Suprapubic skin (tissue), 4 donors: ENCODE measurements at places on chromosomes 13 and 19.
A peak's percentile ranks its signal among the peaks of the same experiment; 100 is the strongest.

GRCh38 chr19:38655148-38655824, 7.8 kb downstream of the ACTN4 start:
- no peaks in the 10 kb centered on the region for H3K36me3 ChIP-seq
- H3K4me3 ChIP-seq = no peak overlapping the region
- peaks cover 98% of the 10 kb centered on the region for H3K4me1 ChIP-seq
- DNase-seq = no peak

DNA sequence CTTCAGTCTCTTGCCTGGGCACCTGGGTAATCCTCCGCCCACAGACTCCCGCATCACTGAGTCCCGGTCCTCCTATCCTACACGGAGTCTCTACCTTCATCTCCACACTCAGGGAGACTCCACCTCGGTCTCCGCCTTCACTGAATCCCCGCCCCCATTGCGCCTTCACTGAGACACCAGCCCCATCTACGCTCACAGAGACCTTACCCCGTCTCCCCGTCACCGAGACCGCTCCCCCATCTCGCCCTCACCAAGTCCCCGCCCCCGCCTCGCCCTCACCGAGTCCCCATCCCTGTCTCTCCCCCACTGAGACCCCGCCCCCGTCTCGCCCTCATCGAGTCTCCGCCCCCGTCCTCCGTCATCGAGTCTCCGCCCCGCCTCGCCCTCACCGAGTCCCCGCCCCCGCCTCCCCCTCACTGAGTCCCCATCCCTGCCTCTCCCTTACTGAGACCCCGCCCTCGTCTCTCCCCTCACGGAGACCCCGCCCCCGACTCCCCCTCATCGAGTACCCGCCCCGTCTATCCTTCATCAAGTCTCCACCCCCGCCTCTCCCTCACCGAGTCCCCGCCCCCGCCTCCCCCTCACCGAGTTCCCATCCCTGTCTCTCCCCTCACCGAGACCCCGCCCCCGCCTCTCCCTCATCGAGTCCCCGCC, 23.1 kb upstream of the ZNF846 start:
- no peaks in the 10 kb centered on the region for H3K36me3 ChIP-seq
- peak; percentile 99 for DNase-seq
- peak overlapping the region; percentile 65 for H3K4me3 ChIP-seq
- no peaks in the 10 kb centered on the region for H3K27me3 ChIP-seq

DNA sequence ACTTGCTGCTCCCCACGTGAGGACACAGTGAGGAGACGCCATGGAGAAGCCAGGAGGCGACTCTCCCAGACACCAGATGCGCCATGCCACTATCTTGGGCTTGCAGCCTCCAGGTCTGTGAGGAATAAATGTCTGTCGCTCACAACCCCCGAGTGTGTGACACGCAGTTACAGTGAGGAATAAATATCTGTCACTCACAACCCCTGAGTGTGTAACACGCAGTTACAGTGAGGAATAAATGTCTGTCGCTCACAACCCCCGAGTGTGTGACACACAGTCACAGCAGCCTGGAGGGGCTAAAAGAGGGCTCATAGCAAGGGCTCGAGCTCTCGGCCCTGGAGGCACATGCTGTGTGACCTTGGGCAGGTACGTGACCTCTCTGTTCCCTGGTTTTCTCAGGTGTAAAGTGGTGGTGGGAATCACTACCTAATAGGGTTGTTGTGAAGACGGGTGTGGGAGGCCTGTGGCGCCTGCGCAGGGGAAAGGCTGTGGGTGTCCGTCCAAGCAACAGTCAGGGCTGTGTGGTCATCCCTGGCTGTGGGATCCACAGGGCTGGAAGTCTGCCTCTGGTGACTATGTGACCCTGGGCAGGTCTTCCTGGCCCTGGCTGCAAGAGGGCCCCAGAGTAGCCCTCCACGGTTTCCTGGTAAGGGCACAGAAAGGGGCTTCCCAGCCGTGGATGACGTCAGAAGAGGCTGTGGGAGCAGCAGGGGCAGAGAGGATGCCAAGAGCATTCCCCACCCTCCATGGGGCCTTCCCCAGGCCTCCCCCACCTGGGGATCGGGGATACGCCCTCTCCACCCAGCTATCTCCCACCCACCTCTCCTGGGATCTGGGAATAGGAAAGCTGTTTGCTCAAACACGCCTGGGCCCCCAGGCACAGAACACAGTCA, 77.7 kb downstream of the C1QTNF9 start:
- no peak for DNase-seq
- no peak overlapping the region for H3K4me3 ChIP-seq
- no peak overlapping the region for H3K27ac ChIP-seq

DNA sequence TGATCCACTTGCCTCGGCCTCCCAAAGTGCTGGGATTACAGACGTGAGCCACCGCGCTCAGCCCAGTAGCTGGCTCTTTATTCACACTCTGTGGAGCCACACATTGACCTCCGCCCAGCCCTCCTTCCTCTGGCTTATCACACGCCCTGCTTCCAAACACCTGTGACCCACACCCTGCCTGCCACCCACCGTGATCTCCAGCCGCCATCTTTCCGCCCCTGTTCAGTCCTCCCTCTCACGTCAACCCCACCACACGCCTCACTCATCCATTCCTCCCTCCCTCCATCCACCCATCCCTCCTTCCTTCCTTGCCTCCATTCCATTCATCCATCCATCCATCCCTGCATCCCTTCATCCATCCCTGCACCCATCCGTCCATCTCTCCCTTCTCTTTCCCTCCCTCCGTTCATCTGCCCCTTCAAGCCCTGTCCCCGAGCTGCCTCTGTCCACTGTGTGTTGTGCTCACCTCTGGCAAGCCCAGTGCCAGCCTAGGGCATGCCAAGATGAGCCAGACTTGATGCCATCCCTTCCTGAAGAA, 17.6 kb downstream of the ZNF296 start:
- peaks cover 98% of the 10 kb centered on the region for H3K36me3 ChIP-seq
- no peak for DNase-seq
- no peak overlapping the region for H3K27ac ChIP-seq
- H3K27me3 ChIP-seq = no peaks in the 10 kb centered on the region
- no peak overlapping the region for H3K4me3 ChIP-seq
